ENCODE measurements at places on chromosomes 2 and 18. TPM values are rescaled to one million over a fixed set of nuclear protein-coding genes. Genes with fewer than 3 reads are reported as not detected.

Gene RAX
- total RNA-seq = not detected

Gene ZEB2
- 440 TPM for total RNA-seq

Gene ARHGAP15
- 119 TPM for total RNA-seq

Gene CHST9
- total RNA-seq = 2.4 TPM

Gene TRIM43
- not detected for total RNA-seq

Gene BCL11A
- total RNA-seq = 1.6 TPM

Gene SLC19A3
- 7.1 TPM for total RNA-seq

Gene CENPA
- total RNA-seq = 0.31 TPM

Gene SOCS6
- total RNA-seq = 26.3 TPM

Gene MYO3B
- 0.13 TPM for total RNA-seq

Gene ANTXR1
- 89.9 TPM for total RNA-seq

Gene CYP27A1
- total RNA-seq = 51.8 TPM

Gene CCDC138
- total RNA-seq = 3.1 TPM

Gene REEP1
- total RNA-seq = 0.98 TPM

Gene DARS1
- 71.1 TPM for total RNA-seq

Gene RPRM
- total RNA-seq = 0.22 TPM

Gene SLC9A2
- total RNA-seq = not detected

Gene CABYR
- 1.5 TPM for total RNA-seq

Gene LYPD6
- 10.0 TPM for total RNA-seq

Gene DYSF
- 21.8 TPM for total RNA-seq

Gene C2orf80
- total RNA-seq = not detected

Gene STRADB
- 44.6 TPM for total RNA-seq

Gene HRH4
- total RNA-seq = 0.36 TPM

Gene GALNT13
- 0.49 TPM for total RNA-seq

Gene IGFBP2
- 40.2 TPM for total RNA-seq

Gene AQP12B
- total RNA-seq = not detected

Data from sciatic nerve (tissue), 2 donors.